Hepatocyte (in vitro differentiated cells): ENCODE measurements at places on chromosomes 6 and 20. TPM values are rescaled to one million over a fixed set of nuclear protein-coding genes. Genes with fewer than 3 reads are reported as not detected.

- no peak for DNase-seq
These were observed 235.3 kb upstream of the NRSN1 start for GRCh38 chr6:23890543-23891227.

DNA sequence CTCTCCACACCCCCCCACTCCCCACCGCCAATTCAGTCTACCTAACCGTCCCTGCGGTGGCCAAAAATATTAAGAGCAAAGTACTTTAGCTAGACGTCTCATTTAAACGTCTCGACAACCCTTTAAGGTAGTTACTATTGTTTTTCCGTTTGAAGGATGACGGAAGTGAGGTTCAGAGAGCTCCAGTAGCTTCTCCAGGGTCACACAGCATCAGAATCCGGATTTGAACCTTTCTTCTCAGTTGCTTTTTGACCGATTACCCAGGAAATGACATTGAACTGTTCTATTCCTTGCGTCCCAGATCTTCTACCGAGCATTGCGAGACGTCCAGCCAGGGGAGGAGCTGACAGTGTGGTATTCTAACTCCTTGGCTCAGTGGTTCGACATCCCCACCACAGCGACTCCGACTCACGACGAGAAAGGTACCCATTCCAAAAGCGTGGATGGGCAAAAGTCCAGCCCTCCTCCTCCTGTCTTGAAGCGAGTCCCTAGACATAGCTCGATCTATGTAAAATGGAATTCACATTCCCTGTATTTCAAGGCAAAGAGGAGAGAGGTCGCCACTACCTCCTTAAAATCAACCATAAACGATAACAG is 2.4 kb downstream of the PRDM13 start:
- no peak for DNase-seq

DNA sequence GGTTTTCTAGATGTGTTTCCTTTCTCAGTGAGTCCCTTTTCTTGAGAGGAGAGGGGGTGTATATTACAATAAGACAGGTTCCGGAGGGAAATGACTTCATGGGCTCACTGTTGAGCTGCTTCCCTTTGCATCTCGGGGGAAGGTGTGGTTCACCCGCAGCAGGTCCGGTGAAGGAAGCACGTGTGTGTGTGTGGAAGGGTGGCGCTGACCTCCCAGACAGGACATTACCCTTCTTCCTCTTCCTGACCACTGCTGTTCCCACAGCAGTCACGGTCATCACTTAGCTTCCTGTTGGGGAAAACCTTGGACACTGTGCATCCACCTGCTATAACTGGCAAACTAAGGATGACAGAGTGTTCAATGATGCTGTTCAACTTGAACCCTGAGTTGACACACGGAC is 83.6 kb downstream of the PLEKHG1 start:
- DNase-seq, result no peak

GRCh38 chr6:89009624-89010059 is 46.2 kb upstream of the RNGTT start:
- DNase-seq, result no peak

Gene DDAH2
- total RNA-seq, result 93.8 and 108 TPM in 2 replicates

GRCh38 chr6:54132587-54132986 is 21.3 kb downstream of the MLIP start:
- no peak for DNase-seq

GRCh38 chr20:64106981-64107735 is at the start of gene NPBWR2:
TSS of gene NPBWR2 (minus strand) at chr20:64107565. CDS start at chr20:64106831, 734 bp downstream.
- no peak for DNase-seq

- DNase-seq, result no peak
These were observed 835.8 kb downstream of the GRIK2 start for GRCh38 chr6:102229271-102229670.

- peak; percentile 48 for DNase-seq
These were observed 11.7 kb downstream of the PTPRK start for GRCh38 chr6:128508588-128509296.

- DNase-seq, result no peak
These were observed 236.3 kb downstream of the PTPRK start for GRCh38 chr6:128284128-128284527.

Gene TGM6
- total RNA-seq, result not detected in 2 replicates

DNA sequence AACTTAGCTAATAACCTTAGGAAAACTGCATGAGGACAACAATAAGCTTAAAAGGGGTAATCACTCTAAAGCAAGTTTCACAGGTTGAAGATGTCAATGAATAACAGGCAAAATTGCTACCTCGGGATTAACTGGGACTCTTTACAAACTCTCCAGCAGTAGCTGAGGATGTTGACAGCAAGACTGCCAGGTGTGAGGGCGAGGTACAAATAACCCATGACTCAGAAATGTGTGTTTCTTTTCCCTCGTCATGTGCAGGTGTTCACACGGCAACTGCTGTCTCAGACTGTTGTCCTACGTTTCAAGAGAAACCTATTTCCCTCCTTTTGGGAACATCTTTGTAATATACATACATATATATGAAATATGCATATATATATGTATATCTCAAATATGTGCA is 15.9 kb downstream of the BCAS1 start:
- DNase-seq, result peak; percentile 73

DNA sequence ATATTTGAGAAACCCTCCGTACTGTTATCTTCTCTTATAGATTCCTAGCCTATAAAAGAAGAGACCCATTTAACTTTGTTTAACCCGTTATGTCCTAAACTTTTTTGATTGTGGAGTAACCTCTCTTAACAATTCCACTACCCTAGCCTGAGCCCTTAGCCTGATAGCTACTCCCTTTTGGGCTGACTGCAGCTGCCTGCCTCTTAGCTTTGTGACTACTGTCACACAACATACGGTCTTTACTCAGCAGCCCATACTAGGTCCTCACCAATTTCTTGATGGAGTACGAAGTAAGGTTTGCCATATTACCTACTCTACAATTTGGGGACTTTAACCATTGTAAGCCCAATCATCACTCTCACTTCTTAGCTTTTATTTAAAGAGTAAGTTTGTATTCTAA is 72.7 kb downstream of the QRSL1 start:
- DNase-seq, result no peak

- DNase-seq, result no peak
These were observed 31.7 kb downstream of the APCDD1L start for GRCh38 chr20:58483470-58483869.
